Activated naive CD8-positive, alpha-beta T cell treated with anti-CD3 and anti-CD28 coated beads for 36 hours (primary cell): ENCODE measurements at places on chromosomes 3 and 15.

DNA sequence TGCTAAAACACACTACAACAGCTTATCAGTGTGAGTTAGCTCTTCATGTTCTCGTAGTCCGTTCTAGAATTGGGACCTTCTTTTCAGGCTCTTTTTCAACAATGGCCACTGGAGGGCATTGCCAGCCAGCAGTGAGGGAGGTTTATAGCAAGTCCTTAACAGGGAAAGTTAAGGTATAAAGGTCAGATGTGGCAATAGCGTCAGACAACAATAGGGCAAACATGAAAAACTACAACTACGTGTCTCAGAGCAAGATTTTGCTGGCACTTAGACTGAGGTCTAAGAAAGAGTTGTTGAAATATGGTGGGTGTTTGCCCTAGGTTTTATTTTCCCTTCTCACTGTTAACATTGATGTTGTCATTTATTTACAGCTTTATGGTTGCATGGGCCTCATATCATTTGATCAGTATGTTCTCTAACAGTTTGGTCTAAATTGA, 161.4 kb downstream of the GMNC start:
- peak; percentile 6 for DNase-seq

DNA sequence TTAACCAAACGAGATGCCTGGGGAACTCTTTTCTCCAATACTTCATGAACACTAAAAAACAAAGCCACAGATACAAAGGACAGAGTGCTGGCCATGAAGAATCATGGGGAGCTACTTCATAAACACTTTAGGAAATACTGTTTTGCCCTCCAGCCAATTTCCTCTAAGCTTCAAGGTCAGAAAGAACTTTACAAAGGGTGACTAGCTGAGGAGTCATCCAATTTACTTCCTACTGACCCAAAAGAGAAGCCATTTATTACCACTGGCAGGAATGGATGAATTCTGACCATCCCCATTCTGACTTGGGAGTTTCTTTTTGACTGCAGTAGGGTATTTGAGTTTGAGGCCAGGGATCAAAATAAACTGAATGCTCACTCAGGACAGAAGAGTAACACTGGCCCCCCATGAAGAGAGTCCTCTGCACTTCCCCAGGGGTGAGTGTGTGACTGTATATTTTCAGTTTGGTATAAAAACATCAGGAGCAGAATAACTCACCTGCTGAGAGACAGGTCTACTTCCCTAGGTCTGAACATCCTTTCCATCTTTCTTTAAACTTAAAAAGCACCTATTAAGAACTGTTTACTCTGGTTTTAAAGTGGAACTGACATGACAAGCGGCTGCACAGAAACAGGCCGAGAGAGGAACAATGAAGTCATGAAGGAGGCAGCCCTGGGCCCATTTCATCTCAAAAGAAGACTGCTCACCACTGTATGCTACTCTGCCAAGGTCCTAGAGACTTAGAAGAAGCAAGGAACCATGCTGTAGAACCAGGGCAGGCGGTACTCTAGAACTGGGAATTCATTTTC, 203.6 kb downstream of the TNIK start:
- no peak for DNase-seq

- DNase-seq = no peak
These were observed 118.4 kb downstream of the ATG7 start for GRCh38 chr3:11390411-11391131.

GRCh38 chr3:152960684-152961083, 125.8 kb downstream of the P2RY1 start:
- no peak for DNase-seq

DNA sequence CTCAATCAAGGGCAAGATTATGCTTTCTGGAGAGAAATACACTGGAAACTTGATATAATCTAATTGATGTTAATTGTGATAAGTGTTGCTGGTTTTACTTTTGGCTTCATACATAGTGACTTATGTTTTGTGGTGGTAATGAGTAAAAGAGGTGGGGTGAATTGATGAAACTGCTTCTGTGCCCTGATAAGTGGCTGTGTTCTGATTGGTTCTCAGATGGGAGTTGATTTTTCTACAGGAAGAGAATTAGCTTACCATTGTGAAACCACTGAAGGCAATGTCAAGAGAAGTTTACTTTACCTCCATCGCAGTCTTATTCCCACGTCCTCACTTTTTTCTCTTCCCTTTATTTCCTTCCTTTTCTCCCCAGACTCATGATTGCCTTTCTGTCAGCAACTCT, 23.8 kb downstream of the TMEM45A start:
- DNase-seq = no peak

DNA sequence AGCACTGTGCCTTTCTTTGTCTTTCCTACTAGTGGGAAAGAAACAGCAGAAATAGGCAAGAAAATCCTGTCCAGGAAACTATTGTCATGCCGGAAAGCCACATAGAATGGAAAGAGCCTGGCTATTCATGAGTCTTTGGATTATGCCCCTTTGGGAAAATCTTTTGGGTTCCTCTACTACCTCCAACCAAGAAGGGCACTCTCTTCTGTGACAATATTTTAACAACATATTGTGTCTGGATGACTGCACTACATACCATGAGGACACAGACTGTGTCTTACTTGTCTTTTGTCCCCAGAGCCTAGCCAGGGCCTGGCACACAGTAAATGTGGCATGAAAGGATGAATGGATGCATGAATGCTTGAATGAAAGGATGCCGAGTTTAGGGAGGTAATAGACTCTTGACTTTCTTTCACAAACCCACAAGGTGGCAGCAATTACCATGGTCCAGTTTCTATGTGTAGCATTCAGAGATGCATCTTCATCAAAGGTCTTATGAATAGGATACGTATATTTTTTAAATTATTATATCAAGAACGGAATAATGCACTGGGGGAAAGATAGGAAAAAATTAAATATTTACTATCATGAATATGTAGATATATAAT, 30.3 kb downstream of the ARL14 start:
- peak; percentile 5 for DNase-seq

- no peak for DNase-seq
These were observed 64.5 kb downstream of the TRAT1 start for GRCh38 chr3:108887121-108887520.

DNA sequence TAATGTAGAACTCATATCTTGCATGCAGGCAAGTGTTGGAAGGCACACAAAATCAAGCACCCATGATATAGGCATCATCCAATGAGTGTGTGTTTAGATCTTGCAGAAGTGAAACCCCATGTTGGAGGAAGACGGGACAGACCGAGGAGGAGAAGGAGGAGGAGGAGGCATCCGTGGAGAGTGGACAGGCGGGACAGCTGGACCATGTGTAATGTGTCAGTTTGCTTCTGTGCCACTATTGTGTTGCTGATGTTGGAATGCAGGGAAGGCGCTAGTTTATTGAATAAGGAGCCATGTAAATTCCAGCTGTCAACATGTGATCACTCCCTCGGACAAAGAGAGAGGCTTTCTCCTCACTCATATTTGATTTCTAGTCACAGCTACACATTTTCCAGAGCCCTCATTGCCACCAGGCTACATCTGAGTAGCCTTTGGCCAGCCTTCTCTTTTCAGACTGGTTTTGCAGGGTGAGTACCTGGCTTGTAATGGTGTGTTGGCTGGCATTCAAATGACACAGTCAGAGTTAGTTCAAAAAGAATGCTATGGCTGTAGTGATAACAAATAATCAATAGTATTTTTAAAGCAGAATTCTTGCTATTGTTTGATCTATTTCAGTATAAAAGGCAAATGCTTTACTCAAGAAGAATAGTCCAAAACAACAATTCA, 1037.6 kb upstream of the NR2F2 start:
- DNase-seq = no peak

- peak; percentile 51 for DNase-seq
These were observed 105.3 kb downstream of the CD47 start for GRCh38 chr3:107985496-107985895.

DNA sequence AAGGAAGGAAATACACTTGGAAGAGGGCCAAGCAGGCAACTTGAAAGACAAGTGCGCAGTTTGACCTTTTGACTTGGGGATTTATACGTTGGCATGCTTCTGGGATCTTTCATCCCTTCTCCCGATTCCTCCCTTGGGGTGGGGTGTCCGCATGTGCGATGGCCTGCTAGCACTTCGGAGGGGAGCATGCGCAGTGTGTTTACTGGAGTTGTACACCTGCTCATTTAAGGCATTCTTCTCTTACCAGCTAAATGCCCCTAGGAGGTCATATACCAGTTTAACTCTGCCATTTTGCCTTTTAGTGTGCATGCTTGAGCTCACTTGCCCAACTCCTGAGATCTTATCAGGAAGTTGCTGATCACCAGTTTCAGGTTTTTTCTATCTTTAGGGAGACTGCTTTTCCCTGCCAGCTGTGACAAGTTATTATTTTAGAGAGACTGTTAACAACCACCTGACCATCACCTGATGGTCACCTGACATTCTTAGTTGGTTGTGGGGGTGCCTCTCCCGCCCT, 63.5 kb downstream of the BFSP2 start:
- no peak for DNase-seq

DNA sequence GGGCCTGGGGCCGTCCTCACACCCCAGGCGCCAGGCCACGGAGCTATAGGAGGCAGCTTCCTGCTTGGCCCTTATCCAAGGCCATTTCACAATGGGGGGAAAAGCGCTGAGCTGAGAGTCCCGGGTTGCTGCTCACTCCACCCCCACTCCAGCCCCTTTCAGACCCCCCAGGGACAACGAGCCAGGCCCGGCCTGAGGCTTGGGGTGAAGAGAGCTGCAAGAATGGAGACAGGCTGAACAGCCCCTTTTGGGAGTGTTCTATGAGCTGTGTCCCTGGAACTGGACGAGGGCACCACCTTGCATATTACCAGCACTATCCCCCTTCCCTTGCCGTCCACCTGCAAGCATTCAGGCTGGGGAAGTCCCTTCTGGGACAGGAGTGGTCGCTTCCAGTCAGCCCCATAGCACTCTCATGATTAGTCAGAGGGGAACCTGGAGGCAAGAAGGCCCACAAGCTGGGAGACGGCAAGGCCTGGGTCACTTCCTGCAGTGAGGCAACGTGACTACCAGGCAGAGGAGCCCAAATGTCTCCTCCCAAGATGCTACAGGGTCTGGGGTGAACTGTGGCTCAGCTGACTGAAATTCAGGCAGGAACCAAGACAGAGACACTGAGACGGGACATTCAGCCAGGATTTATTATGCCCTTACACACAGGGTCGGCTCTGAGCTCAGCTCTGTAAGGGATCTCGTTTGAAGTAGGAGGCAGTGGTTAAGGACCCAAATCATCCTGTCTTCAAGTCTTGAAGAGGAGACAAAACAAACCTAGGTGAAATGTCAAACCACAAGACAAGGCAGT, 8.6 kb upstream of the SRP14 start:
- DNase-seq = peak; percentile 78
